ENCODE measurements at places on chromosomes 5 and 9.

DNA sequence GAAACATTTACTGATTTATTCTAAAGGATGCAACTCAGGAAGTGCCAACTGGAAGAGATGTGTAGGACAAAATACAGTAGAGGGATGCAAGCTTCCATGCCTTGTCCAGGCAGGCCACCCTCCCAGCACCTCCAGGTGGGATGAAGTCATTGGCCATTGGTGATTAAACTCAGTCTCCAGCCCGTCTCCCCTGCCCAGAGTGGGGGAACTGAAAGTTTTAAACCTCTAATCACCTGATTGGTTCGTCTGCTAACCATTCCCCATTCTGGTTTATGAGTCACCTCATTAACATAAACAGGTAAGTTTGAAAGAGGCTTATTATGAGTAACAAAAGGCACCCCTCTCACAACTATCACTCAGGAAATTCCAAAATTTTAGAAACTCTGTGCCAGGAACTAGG, 8.1 kb downstream of the TNFAIP8 start:
- no peak for DNase-seq

GRCh38 chr9:137286975-137287383, 9.5 kb downstream of the TOR4A start:
- DNase-seq, result no peak

DNA sequence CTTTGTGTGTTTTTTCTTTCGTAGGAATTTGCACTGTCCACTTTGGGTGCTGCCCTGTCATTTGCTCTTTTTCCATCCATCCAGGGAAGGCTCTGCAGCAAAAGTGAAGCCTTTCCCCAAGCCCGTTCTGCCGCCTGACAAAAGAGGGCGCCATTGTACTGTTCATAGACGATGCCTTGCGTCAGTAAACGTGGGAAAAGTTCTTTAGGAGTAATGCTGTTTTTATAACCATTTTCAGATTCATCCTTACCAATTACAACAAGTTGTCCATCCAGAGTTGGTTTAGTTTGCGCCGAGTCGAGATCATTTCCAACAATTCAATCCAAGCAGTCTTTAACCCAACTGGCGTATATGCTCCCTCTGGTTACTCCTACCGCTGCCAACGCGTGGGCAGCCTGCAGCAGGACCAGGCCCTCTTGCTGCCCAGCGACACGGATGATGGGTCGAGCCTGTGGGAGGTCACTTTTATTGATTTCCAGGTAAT, 34.3 kb upstream of the RPS23 start:
- peak; percentile 13 for DNase-seq

DNA sequence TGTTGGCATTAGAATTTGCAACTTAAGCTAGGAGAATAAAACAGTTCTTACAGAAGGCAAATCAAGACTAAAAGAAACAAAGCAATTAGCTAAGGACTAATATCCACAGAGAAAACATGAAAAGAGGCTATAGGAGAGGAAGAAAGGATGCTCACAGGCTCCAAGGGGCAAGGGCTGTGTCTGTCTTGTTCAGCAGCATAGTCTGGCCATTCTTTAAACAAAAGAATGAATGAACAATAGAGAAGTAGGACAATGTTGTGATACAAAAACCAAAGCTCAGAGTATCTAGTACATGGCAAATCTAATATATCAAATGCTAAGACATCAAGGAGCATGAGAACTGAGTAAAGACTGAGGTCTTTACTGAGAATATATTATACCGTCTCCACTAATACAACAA, 39.5 kb downstream of the PLPP1 start:
- DNase-seq, result no peak

DNA sequence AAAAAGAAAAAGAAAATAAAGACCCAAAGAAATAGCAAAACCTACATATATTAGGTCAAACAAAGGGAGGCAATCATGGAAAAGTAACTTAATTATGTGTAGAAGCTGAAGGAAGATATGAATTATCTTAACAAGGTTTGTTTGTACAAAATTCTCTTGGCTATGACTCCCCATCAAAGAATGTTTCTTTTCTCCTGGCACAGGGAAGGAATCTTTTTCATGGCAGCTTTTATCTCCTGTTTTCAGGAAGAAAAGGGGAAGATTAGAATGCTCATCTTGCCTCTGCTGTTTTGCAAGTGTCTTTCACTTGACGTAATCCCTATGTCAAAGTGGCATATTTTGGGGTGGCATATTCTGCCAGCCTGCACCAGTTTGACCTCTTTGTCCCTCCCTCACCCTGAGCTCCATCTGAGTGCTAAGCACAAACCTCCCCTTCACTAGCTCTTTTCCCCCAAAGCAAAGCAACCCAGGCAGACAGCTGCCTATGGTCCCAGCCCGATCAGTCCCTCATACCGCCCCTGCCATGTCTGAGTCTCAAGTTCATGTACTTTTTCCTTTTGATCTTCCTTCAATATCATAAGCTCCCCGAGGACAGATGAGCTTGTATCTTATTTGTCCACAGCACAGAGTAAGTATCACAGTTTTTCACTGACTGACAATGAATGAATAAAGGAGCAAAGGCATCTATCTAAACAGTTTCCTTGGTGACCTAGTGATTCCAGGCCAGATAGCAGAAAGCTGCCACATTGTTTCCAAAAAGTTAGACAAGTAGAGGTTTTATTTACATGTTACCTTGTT, 242.8 kb upstream of the ANKRD55 start:
- no peak for DNase-seq

DNA sequence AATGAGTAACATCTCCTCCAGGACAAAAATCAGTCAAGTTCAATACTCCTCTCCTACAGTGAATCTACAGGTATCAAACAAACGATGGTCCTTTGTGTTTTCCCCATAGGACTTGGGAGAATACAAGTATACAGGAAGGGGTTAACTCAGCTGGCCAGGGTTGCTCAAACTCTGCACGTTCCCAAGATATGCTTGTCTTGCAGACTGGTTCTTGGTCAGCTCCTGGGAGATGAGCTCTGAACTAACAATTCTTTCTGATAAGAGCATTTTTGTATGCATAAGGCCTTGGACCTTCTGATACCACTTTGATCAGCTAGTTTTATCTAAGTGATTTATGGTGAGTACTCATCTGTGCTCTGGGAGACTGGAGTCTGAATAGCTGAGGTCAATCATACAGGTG, 42.1 kb downstream of the LOX start:
- no peak for DNase-seq

DNA sequence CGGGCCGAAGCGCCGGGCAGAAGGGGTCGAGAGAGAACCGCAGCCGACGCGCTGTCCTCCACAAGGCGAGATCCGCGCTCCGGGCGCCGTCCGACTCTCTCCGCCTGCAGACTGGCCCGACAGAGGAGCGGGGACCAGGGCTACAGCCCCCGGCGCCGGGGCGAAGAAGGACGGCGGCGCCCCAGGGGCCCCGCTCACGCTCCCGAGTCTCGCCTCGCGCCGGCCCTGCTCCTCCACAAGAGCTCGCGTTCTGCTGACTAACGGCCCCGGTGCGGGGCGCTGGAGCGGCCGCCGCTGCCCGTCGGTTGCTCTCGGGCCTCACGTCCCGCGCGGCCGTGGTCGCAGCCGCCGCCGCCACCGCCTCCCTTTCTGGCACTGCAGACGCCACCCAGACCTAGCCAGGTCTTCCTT, 338 bp downstream of the ABHD17B start:
- no peak for DNase-seq

DNA sequence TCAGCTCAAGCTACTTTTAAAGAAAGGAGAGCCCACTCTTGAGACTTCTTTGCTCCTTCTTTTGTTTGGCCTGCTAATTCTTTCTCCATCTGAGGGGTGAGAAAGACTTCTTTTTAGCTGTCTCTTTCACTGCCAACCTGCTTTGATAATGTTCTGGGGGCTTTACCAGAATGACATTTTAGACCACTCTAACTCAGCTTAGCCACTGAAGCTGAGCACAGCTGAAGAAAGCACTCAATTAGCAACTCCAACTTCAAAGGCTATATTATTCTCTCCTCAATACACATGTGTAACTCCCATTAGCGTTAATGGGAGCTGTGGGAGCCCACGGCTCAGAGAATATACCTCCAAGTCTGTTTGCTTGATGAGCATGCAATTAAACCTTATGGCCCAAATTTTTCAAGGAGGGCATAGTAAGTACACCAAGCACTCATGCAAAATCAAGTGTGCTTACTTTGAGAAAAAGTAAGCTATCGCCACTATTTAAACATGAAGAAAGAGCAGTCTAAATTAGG, 815.4 kb upstream of the DMAC1 start:
- DNase-seq, result no peak

DNA sequence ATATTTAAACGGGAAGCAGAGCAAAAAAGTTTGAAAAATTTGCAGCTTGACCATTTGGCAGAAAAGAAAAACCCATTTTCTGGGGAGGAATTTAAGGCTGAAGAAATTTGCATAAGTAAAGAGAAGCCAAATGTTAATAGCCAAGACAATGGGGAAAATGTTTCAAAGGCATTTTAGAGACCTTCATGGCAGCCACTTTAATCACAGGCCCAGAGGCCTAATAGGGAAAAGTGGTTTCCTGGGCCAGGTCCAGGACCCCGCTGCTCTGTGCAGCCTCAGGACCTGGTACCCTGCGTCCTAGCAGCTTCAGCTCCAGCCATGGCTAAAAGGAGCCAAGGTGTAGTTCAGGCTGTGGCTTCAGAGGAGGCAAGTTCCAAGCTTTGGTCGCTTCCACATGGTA, 507.3 kb downstream of the SLCO4C1 start:
- no peak for DNase-seq

DNA sequence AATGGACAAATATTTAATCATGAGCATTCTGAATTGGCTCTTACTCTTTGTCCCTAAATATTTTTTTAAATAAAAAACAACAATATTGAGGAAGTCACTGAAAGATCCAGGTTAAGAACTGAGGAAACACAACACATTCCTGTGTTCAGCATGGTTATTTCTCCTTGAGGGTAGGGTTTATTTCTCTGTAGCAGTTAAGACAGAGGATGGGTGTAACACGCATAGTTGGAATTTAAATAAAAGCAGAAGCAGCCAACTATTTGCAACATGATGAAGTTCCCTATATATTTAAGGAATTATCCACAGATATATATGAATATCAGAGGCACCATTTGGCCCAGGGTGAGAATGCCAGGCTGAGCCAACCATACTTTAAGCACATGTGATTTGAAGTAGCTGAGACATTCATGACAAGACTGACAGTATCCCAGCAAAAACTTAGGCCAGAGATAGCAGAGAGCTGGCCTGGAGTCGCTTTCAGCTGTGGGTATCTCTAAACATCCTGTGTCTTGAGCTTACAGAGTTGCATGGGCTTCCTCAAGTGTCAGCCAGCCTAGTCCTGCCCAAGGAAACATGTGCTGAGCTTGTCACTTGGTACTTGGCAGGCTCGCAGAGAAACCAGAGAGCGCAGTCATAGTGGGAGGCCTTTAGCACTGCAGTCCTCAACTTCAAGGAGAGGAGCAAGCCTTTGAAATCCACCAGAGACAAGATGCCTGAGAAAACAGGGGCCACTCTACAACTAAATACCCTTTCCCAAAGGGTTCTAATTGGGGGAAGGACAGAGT, 43.6 kb downstream of the SEMA5A start:
- no peak for DNase-seq

- DNase-seq, result no peak
Observed at GRCh38 chr5:135498637-135498995, 37.1 kb downstream of the NEUROG1 start.

- no peak for DNase-seq
Observed at GRCh38 chr9:128024761-128025308, 42.3 kb downstream of the NAIF1 start.

GRCh38 chr5:76641514-76642120, 18.4 kb upstream of the F2RL2 start:
- peak; percentile 16 for DNase-seq

All from stimulated activated CD8-positive, alpha-beta memory T cell treated with anti-CD3 and anti-CD28 coated beads, Interleukin-15, amount 100 ng/mL, for 48 hours (primary cell).